Left ventricle myocardium superior (tissue), 1 donor: ENCODE measurements at places on chromosomes 7 and 10. TPM values are rescaled to one million over a fixed set of nuclear protein-coding genes. Genes with fewer than 3 reads are reported as not detected.
A peak's percentile ranks its signal among the peaks of the same experiment; 100 is the strongest.

The VAX1 gene
- total RNA-seq, result not detected

DNA sequence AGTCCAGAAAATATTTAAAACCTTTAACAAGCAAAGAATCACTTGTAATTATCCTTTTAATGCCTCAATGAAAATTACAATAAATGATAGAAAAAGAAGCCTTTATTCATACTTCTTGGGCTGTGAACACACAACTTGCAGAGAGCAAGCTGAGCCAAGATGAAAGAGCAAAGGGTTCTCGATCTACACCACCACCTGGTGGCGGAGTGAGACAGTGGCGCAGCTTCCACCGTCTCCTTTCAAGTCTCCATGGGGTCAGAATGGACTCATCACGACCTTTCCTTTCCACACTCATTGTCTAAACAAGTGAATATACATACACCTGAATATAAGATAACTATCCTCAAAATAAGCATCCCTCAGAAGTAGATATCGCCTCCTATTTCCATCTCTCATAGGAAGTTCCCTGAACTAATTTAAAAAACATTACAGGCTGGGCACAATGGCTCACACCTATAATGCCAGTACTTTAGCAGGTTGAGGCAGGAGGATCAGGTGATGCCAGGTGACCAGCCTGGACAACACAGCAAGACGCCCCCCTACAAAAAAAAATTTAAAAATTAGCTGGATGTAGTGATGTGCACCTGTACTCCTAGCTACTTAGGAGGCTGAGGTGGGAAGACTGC lies 40.7 kb downstream of the ATE1 start:
- peak; percentile 48 for DNase-seq

DNA sequence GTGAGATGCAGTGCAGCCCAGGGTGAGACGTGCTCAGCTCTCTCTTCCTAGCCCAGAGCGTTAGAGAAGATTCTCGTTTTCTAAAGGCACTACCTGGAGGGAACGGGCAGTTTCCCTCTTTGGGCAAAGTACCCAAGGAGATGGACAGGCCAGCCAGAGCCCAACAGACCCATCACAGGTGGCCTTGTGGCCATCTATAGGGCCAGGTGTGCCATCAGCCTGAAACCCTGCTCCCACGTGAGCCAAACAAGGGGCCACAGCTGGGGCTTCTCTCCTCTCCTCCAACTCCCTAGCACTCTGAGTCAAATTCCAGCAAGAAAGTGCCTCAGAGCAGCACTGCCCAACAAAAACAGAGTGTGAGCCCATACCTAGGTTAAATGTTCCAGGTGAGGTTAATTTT lies 22.3 kb downstream of the CHST15 start:
- DNase-seq, result no peak

The CYP3A7 gene
- total RNA-seq, result not detected

DNA sequence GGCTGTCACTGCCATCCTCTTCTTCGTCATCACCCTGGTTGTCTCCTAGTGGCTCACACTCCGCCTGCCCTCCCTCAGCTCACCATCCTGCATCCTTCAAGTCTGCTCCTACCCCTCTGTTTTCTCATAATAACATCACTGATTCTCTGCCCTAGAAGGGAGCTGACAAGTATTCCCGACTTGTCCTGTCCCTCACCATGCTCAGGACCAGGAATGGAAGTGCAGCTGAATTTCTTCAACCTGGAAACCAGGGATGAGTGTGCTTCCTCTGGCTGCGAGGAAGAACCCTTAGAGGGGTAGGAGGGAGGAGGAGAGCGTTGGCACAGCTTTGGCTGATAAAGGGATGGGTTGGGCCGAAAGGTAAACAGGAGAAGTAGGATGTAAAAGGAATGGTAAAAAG lies 174.8 kb upstream of the GPR26 start:
- no peak for DNase-seq

DNA sequence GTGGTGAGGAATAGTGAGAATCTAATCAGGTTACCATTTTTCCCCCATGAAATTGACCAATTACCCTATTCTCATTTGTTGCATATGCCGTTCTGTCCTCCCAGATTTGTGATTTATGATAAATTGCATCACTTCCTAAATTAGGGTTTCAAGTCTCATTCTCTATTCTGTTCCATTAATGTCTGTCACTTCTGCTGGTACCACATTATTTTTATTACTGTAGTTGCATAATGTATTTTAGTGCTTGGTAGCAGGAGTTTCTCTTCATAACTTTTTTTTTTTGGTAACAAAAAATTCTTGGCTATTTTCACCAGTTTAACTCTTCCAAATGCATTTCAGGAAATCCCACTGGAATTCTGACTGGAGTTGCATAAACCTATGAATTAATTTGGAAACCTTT lies 44.0 kb upstream of the FAM133B start:
- DNase-seq, result no peak

The HMX3 gene
- total RNA-seq, result not detected

- DNase-seq, result peak; percentile 36
Measured at GRCh38 chr10:98074315-98074911, 44.0 kb upstream of the CRTAC1 start.

The CDNF gene
- 2.0 TPM for total RNA-seq

- DNase-seq, result no peak
Measured at GRCh38 chr10:780536-781524, 91.4 kb upstream of the DIP2C start.

DNA sequence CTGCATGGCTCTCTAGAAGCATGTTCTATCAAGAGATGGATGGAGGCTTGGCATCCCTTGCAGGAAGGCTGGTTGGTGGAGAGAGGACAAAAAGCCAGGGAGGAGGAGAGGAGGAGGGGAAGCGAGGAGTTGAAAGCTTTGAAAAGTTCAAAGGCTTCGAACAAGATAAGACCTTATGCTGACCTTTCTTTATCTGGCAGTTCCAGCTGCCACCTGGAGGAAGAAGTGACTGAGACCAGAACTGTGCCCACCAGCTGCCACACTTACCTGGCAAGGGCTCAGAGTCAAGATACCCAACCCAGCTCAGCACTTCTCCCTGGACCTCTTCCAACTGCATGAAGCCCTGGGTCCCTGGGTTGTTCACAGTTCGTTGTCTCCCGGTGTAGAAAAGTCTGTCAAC lies 14.8 kb downstream of the CCL24 start:
- no peak for DNase-seq

GRCh38 chr10:128013626-128014025 lies 106.7 kb downstream of the PTPRE start:
- no peak for DNase-seq

GRCh38 chr7:151244196-151244840 lies 4.2 kb downstream of the SMARCD3 start:
- DNase-seq, result peak; percentile 56

The CALCR gene
- total RNA-seq, result not detected

DNA sequence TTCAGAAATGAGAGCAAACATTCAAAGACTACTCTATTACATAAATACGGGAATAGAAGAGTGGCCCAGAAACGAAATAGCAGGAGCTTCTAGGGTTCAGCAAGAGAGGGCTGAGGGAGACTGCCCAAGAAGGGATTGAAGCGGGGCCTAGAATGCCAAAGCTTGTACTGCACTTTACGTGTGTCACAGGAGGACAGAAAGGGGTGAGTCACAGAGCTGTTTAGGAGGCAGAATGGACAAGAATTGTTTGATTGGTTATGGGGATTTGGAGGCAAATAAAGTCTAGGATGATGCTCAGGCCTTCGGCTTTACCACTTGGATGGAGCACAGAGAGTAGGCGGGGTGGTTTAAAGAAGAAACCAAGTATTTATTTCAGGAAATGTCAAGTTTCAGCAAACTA lies 11.3 kb upstream of the FXYD4 start:
- no peak for DNase-seq

DNA sequence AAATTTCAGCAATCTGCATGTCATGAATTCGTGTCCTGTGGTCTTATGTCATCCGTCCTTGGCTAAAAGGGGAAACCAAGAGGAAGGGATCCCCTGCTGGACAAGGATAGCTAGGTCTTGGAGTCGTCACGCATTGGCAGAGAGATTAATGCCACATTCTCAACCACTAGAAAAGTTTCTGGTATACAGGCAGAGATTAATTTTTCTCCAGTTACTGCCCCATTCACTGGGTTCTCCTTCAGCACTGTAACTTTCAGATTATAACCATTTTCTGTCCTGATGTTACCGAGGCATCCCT lies 1060.6 kb upstream of the AUTS2 start:
- DNase-seq, result no peak

The MOGAT3 gene
- not detected for total RNA-seq

GRCh38 chr7:7651479-7651878 lies 10.9 kb downstream of the UMAD1 start:
- DNase-seq, result no peak

GRCh38 chr10:6473430-6473829 lies 106.6 kb downstream of the PRKCQ start:
- no peak for DNase-seq

The PRF1 gene
- 3.2 TPM for total RNA-seq

DNA sequence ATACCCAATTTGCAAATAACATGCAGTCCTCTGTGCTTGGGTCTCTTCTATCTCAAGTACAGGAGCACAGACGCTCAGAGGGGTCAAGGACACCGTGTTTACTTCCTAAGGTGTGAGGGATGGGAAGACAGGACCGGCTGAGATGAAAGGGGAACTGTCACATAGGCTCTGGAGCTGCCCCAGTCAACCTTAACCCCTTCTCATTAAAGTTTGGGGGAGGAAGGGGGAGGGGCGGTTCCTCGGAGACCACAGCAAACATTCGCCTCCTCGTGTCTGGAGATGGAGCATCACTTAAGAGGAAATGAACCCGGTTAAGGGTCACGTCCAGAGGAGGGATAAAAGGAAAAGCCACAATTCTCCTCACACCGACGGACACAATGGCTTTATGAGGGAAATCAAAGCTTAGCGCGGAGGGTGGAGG lies 1.1 kb downstream of the SH3PXD2A start:
- no peak for DNase-seq

- no peak for DNase-seq
Measured at GRCh38 chr10:86282664-86283465, 83.7 kb downstream of the GRID1 start.

GRCh38 chr7:132397070-132397469 lies 179.2 kb downstream of the PLXNA4 start:
- DNase-seq, result no peak

DNA sequence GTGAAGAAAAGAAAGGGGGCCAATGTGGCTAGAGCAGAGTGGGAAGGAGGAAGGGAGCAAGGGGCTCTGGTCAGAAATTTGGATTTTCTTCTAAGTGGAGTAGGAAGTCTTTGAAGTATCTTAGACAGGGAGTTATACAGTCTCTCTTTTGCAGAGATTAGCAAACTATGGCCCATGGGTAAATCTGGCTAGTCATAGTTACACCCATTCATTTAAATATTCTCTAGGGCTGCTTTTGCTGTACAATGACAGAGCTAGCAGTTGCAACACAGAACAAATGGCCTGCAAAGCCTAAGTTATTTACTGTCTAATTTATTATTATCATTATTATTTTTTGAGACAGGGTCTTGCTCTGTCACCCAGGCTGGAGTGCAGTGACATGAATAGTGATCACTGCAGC lies 10.5 kb upstream of the LAMB4 start:
- DNase-seq, result no peak

The ZNF425 gene
- 0.72 TPM for total RNA-seq

The SMARCD3 gene
- 132 TPM for total RNA-seq

- DNase-seq, result no peak
Measured at GRCh38 chr7:106604303-106604924, 56.5 kb downstream of the CCDC71L start.

The ELN gene
- 29.0 TPM for total RNA-seq

- DNase-seq, result peak; percentile 79
Measured at GRCh38 chr7:5425507-5426225, 2.0 kb upstream of the TNRC18 start.

The LEP gene
- total RNA-seq, result 0.42 TPM

GRCh38 chr10:86316274-86316835 lies 50.2 kb downstream of the GRID1 start:
- DNase-seq, result no peak

GRCh38 chr10:62689712-62690111 lies 114.8 kb upstream of the ADO start:
- DNase-seq, result no peak

The ERV3-1 gene
- total RNA-seq, result 5.8 TPM

- no peak for DNase-seq
Measured at GRCh38 chr10:13091801-13092200, 8.2 kb upstream of the OPTN start.

The BHLHA15 gene
- not detected for total RNA-seq

DNA sequence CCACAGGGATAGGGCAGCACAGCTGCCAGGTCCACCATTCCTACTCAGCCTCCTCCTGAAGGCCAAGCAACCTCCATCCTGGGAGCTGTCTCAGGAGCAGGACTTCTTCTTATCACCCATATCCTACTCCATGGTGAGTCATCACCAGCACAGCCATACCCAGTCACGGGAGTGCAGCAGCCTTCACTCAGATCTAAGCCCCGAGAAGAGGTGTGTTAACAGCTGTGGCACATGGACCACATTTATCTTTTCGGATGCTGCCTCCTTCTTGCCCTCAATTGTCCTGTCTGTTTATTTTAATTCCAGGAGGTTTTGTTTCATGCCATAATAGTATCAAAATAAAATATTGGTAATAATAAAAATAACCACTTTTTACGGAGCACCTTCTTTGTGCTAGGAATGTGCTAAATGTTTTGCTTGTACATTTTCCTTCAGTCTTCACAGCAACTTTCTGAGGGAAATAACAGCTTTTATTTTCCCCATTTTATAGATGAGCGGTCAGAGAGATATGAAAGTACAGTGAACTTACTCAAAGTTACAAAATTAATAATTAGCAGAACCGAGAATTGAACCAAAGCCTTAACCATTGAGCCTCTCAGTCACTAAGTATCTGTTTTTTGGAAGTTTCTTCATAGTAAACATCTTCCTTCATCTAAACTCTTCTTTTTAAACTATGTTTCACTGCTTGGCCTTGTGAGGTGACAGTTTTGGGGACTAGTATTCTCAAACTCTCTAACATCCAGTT lies 2.5 kb upstream of the KEL start:
- no peak for DNase-seq

DNA sequence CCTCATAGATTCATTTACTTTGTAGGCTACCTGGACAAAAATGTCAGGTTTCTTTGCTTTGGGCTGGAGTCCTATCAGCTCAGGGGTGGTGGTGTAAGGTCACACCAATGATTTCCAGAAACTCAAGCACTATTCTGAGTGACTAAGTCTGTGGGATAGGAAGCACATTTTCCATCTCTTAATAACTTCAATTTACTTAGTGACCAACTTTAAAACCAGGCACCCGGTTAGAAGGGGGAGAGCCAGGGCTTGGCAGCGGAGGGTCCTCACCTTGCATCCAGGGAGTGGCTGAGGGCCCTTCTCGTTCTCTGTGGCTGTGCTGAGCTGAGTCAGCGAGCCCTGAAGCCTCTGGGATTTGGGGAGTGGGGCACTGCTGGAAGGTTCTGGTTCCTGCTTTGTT lies 6.7 kb downstream of the CHST3 start:
- DNase-seq, result no peak

- DNase-seq, result no peak
Measured at GRCh38 chr7:51727441-51727840, 410.8 kb upstream of the COBL start.

DNA sequence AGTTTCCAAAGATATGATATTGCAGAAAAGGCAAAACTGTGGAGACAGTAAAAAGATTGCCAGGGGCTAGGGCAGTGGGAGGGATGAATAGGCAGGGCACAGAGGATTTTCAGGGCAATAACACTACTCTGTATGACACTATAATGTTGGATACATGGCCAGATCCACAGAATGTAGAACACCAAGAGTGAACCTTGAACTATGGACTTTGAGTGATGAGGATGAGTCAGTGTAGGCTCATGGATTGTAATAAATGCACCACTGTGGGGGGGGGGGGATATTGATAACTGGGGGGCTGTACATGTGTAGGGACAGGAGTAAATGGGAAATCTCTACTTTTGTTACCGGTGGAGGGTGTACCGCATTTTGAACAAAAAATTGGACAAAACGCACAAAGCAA lies 77.4 kb downstream of the ALOX5 start:
- DNase-seq, result no peak
